Glutamatergic neuron (in vitro differentiated cells): ENCODE measurements at places on chromosomes 2 and 18. TPM values are rescaled to one million over a fixed set of nuclear protein-coding genes. Genes with fewer than 3 reads are reported as not detected.

The TUBA3D gene
- not detected for total RNA-seq

DNA sequence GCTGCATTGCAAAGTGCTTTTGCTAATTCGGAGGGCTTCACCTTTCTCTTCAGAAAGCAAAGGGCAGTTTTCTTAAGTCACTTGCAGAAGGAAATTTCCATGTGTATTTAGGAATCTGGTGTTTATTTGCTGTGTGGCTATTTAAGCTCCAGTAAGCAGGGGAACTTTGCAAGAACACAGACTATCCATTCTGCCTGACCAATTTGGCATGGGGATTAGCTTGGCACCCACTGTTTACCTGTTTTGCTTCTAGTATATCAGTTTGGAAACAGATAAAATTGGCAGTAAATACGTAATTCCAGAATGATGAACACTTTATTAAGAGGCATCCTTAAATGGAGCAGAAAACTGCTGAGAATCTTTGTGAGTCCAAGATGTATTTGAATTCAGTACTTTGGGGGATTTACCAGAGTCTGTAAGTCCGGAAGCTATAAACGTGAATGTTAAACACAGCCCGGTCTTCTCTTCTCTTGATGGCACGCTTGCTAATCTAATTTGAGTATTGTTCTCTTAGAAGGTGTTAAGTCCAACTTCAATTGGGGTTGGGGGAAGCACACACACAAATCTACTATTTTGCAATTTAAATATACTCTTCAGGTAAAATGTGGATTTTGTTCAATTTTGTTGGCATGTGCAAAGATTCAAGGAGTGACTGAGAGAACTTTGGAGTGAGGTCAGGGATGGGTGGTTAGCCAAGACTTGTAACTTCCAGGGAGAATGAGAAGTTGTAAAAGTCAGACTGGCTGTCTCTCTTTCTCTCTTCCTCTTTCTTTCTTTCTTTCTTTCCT lies 650 bp downstream of the ACKR3 start:
- H3K4me1 ChIP-seq: peaks cover 35% of the 10 kb centered on the region
- no peak for DNase-seq
- H3K4me3 ChIP-seq: peak overlapping the region; percentile 73
- H3K36me3 ChIP-seq: no peaks in the 10 kb centered on the region

GRCh38 chr2:20797096-20797495 lies 25.8 kb downstream of the LDAH start:
- no peak overlapping the region for H3K4me3 ChIP-seq
- no peak overlapping the region for H3K27ac ChIP-seq
- H3K4me1 ChIP-seq: no peaks in the 10 kb centered on the region
- no peaks in the 10 kb centered on the region for H3K27me3 ChIP-seq

DNA sequence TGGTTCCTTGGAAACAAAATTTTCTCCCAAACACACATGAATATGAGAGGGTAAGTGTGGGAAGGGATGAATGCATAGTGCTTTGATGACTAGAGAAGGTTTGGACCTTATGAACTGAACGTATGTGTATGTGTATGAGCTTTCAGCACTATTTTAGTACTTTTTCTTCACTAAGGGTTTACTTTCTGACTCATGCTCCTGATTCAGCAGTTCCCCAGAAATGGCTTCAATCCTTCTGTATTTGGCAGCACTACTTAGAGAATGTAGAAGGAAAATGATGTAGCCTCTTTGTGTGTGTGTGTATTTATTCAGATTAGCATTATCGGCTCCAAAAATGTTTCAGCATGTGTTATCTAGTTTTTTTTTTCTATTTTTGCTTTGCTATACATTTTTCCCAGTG lies 22.2 kb downstream of the KCNJ3 start:
- peaks cover 2% of the 10 kb centered on the region for H3K27me3 ChIP-seq
- peaks cover 7% of the 10 kb centered on the region for H3K4me1 ChIP-seq
- no peak overlapping the region for H3K27ac ChIP-seq
- no peaks in the 10 kb centered on the region for H3K36me3 ChIP-seq
- H3K4me3 ChIP-seq: no peak overlapping the region
- DNase-seq: no peak

GRCh38 chr18:68763083-68763482 lies 34.8 kb upstream of the CCDC102B start:
- peaks cover 27% of the 10 kb centered on the region for H3K4me1 ChIP-seq
- H3K36me3 ChIP-seq: peaks cover 10% of the 10 kb centered on the region
- H3K27ac ChIP-seq: peak overlapping the region; percentile 85
- H3K4me3 ChIP-seq: peak overlapping the region; percentile 61
- DNase-seq: no peak

DNA sequence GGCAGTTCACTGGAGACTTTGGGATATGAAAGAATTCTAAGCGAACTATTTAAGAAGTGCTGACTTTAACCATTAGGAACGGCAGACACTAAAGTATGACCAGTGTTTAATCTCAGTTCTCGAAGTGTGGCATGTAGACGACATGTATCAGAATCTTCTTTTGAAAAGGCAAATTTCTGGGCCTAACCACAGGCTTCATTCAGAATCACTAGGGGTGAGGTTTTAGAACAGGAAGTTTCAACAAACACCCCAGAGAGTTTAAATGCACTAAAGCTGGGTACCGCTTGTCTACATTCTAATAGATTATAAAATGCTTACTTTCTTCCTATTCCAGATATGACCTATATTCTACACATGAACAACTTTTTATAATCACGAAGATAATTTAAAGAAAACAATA lies 180.3 kb downstream of the ANKRD44 start:
- peaks cover 5% of the 10 kb centered on the region for H3K4me1 ChIP-seq
- no peak overlapping the region for H3K4me3 ChIP-seq
- H3K27me3 ChIP-seq: no peaks in the 10 kb centered on the region
- H3K27ac ChIP-seq: no peak overlapping the region

- H3K36me3 ChIP-seq: no peaks in the 10 kb centered on the region
- no peak overlapping the region for H3K4me3 ChIP-seq
- peak overlapping the region; percentile 63 for H3K27ac ChIP-seq
These were observed 41.2 kb downstream of the SAP130 start for GRCh38 chr2:127986548-127987079.
